ENCODE measurements at places on chromosomes 12 and 14.

GRCh38 chr12:94813314-94813713, 163.0 kb upstream of the TMCC3 start:
- no peak for DNase-seq

GRCh38 chr12:30794591-30795409, 40.0 kb upstream of the CAPRIN2 start:
- peak; percentile 97 for DNase-seq

DNA sequence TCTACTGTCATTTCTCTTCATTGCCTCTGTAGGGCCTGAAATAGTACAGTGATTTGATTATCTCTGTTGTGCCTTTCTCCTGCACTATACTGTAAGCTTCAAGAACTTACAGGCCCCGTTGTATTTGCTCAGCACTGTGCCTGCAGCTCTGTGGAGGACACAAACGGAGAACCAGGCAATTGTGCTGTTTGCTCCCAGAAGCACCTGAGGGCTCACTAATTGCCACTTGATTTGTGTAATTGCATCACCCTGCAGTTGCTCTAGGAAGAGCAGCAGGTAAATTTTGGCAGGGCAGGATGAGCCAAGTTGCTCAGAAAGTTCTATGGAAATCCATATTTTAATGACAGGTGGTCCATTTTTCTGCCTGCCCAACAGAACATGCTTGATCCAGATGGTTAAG, 11.6 kb upstream of the KRT82 start:
- DNase-seq: no peak

DNA sequence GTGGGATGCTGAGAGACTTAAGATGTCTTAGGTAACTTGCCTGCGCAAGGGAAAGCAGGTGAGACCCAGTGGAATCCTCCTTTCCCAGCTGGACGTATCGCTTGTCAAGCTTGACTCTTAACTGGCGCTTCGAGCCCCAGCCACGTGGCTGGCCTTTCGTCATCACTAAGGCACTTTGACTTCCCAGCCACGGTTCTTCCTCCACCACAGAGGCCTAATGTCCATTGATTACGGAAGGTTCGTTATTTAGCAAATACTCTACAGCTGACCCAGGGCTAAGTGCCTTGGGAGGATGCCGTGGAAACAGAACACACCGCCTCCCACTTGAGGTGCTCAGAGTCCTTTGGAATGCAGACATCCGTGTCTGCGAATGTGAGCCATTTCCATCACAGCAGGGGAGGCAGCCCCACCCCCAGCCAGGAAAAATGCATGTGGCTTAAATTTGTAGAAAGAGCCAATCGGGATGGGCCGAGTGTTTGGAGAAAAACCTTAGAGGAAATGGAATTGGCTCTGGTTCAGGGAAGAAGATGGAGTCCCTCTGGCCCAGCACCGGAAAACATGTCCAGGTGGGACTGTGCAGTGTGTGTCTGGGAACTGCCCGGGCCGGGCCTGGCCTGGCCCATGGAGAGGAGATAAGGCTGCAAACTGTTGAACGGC, 115.7 kb downstream of the PLXNC1 start:
- DNase-seq: no peak

DNA sequence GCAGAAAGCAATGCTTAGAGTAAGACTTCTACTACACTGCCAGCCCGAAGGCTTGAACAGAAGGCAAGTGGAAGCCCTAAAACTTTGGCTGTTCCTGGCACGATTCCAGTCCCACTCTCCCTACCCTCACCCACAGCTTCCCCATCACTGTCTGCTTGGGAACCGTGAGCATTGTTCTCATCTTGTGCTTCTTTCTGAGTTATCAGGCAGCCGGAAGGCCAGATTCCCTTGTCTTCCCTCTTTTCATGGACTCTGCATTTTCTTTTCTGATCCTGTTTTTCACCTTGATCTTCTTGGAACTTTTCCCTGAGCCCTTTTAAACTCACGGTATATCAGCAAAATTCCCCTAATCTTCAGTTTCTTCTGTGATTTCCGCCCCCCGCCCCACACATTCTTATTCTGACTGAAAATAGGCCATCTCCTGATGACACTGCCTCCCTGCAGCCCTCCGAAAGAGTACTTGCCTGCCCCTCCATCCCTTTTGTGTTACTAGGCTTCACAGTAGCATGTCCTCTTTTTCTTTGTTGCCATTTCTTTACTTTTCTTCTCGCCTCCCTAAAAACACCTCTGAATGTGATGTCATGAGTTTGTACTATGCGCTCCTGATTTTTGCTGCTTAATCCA, 29.9 kb downstream of the RCOR1 start:
- DNase-seq: no peak

- peak; percentile 67 for DNase-seq
Observed at GRCh38 chr14:95291859-95292542, 27.7 kb downstream of the CLMN start.

DNA sequence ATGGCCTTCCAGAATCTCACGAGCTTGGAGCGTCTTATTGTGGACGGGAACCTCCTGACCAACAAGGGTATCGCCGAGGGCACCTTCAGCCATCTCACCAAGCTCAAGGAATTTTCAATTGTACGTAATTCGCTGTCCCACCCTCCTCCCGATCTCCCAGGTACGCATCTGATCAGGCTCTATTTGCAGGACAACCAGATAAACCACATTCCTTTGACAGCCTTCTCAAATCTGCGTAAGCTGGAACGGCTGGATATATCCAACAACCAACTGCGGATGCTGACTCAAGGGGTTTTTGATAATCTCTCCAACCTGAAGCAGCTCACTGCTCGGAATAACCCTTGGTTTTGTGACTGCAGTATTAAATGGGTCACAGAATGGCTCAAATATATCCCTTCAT, 92.2 kb downstream of the FLRT2 start:
- no peak for DNase-seq

GRCh38 chr12:41188058-41188840, at the start of gene PDZRN4:
Gene PDZRN4 (plus strand): TSS chr12:41188320.
- DNase-seq: no peak

GRCh38 chr12:66571361-66571915, 107.4 kb downstream of the GRIP1 start:
- DNase-seq: no peak

DNA sequence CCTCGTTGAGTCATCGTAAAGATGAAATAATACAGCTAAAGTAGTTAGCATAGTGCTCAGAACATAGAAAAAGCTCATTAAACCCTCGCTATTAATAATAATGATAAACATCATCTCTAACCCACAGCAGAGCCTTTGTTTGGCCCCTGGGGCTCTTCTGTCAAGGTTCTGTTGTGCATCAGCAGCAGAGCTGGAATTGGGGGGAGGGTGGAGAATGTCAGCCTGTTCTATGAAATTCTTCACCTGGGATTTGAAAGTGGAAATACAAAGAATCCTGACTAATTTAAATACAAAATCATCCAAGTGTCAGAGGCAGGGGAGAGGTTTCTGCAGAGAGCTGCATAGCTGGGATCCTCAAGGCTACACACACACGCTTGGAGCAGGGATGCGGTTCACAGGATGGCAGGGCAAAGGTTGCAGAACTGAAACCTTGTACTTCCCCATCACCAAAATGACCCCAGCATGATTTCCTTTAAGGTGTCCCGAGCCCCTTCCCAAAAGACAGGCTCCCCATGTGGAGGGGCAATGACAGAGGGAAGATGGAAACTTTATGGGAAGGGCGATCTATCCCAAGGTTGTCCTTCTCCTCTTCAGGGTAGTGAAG, 71.8 kb downstream of the DAD1 start:
- no peak for DNase-seq
